GM23248 (cell line): ENCODE measurements at places on chromosomes 4 and X.

- DNase-seq, result no peak
These were observed 87.7 kb downstream of the SHROOM4 start for GRCh38 chrX:50726296-50726695.

DNA sequence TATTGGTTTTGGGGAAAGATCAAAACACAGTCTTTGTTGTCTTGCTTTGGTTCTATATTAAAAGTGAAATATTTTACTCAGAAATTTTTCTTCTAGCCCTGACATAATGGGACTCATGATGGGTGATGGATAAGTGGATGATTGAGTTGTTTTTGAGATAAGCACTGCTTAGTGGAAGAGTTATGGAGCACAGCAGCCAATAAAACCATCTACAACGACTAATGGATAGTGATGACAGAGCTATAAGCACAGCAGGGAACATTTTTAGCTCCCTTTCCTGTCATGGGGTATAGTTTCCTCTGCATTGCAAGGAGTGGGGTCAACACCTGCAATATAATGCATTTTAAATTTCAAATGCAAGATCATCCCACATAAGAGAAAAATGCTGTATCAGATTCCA, 812.4 kb downstream of the STPG2 start:
- no peak for DNase-seq

DNA sequence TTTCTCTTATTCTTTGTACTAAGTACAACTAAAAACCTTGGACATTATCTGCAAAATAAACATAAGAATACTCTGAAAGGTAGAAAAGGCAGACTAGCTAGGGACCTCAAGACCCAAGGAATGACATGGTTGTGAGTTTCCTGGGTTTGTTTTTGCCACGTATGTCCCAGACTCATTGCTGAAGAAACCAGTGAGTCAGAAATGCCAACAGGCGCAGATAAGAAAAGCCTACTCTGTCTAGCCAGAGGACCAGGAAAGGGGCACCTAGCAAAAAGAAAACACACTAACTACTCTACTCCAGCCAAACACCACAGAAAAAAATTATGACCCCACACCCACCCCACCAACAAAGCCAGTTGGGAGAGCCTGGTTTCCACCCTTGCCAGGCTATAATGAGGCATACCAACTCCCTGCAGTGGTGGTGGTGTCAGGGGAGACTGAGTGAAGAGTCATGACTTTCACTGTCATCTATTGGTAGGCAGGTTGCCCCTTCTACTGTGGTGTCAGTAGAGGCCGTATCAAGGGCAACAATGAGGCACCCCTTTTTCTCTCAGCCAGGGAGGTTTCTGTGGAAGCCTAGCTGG, 10.9 kb downstream of the MTMR1 start:
- DNase-seq, result peak; percentile 81

- DNase-seq, result peak; percentile 42
These were observed 138.6 kb downstream of the KLHL8 start for GRCh38 chr4:87081826-87082225.

DNA sequence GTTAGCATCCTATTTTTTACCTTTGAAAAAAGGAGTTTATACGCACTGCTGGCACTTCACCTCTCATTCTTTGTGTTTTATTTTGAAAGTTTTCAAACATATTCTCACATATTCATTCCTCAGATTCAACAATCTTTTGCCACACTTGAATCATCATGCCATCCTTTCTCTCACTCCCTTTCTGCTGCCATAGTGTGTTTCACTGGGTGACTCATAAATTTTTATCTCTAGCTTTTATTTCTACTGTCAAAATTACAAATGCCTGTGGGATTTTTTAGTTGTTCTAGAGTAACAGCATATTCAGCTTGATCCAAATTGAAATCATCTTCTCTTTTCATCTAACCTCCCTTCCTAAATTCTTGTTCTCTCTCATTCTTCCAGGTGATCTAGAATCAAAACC, 28.0 kb downstream of the MFSD8 start:
- peak; percentile 74 for DNase-seq

GRCh38 chrX:16039363-16039762, 84.0 kb upstream of the GRPR start:
- DNase-seq, result no peak

DNA sequence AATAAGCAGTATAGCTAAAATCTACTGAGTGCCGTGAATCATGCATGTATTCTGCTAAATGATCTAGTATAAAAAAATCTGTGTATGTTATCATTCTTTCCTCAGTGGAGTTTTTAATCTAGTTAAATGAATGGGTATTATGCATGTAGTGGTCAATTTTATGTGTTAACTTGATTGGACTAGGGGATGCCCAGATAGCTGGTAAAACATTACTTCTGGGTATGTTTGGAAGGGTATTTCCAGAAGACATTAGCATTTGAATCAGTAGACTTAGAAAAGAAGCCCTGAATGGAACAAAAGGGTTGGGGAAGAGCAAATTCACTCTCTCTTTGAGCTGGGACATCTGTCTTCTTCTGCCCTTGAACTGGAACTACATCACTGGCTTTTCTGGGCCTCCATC, 34.5 kb upstream of the SPRY1 start:
- DNase-seq, result no peak

GRCh38 chrX:15150586-15150985, 119.3 kb downstream of the ASB9 start:
- DNase-seq, result no peak

GRCh38 chr4:174702979-174703478, 126.0 kb downstream of the GLRA3 start:
- peak; percentile 15 for DNase-seq

DNA sequence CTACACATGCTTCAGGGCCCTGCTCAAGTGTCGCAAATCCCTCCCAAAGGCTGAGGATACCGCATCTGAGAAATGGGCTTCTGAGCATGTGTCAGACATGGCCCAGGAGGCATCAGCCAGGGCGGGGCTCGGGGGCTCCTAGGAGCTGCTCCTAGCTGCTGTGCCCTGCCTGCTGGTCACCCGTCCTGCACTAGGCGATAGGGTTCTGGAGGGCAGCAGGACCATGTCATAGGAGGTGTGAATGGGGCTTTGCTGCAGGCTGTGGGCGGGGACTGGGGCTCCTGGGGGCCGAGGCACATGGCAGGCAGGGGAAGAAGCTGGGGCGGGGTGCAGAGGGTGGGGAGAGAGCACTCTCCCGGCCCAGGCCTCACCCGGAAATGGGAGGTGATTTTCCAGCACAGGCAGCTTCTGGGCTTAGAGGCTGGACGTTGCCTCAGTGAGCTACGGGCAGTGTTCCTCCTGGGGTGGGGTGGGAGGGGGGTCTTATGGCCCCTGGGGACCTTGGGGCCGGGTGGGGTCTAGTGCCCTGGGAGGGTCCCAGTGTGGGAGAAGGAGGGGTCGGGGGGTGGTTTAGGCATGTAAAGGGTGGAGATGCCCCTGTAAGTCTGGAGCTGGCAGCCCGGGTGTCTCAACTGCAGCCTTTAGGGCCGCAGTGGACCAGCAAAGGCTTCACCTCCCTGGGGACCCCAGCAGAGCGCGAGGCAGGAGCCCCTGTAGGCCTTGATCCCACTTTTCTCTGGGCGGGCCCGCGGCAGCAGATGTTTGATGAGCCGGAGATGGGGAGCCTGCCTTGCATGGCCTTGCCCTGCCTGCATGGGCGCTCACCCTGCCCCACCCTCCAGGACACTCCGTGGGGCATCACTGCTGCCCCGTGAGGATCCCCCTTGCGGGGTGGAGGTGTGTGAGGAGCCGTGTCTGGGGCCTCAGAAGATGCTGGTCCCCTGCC, 98.6 kb upstream of the LRPAP1 start:
- no peak for DNase-seq

- no peak for DNase-seq
These were observed 78.2 kb downstream of the EPHA5 start for GRCh38 chr4:65592089-65592488.

DNA sequence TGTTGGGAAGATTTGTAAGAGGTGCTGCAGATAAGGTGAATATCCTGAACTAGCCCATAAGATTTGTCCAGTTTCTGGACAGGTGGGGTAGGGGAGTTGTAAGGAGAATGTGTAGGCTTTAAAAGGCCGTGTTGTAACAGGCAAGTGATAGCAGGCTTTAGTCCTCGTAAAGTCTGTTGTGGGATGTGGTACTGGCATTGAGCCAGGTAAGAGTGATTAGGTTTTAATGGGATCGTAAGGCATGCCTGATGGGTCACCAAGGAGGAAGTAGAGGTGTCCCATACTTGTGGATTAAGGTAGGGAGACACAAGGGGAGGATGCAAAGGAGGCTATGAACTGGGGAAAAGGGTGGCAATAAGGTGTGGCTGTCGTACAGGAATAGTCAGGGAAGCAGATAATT, 256.9 kb upstream of the DKK2 start:
- no peak for DNase-seq

DNA sequence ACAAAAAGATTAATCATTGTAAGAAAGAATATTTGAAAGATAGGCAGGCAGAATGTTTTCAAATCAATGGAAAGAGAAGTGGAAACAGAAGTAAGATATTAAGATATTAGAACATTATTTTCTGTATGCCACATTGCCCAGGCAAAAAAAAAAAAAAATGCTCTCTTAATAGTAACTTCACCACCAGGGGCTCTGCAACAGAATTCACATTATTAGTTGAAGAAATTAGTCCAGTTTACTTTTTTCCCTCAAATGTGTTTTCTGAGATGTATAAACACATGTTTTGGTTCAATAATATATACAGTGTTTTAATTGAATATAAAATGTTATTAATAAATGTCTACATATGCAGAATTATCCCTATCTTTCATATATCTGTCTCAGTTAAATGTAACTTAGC, 78.0 kb upstream of the ADAD1 start:
- DNase-seq, result peak; percentile 33

- DNase-seq, result no peak
These were observed 621.8 kb upstream of the GALNT7 start for GRCh38 chr4:172546782-172547181.

- DNase-seq, result no peak
These were observed 38.7 kb upstream of the NDST4 start for GRCh38 chr4:115152081-115152480.

DNA sequence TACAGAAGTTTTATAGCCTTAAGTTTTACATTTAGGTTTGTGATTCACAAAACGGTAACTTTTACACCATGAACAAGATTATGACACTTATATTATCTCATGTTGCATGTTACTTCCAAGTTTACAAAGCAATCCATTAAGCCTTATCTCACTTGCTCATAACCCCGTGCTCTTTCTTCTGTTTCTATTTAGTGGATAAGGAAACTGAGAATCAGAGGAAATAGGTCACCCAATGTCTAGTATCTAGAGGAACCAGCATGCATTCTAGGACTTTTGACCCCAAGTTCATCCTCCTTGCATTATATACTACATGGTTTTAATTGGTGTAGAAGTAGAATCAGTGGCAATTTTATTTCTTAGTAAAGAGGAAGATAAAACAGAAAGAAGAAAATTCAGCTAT, 67.0 kb upstream of the ANXA3 start:
- no peak for DNase-seq

DNA sequence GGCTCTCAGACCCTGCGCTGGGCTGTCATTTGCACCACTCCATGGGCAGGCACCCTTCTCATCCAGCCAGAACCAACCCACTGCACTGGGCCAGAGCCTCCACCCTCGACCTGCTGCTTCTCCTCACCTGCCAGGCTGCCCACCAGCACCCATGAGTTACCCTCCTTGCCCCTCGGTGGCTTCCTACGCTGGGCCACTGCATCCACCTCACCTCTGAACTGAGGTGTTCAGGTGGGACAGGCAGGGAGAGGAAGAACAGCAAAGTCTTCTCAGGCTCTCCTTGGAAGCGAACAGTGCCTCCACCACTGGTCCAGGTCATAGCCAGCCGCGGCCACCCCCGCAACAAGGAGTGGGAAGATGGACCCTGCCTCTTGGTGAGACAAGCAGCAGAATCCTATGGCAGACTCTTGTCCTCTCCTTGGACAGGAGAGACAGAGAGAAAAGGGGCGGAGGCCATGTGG, 32.4 kb upstream of the HMX1 start:
- DNase-seq, result no peak

DNA sequence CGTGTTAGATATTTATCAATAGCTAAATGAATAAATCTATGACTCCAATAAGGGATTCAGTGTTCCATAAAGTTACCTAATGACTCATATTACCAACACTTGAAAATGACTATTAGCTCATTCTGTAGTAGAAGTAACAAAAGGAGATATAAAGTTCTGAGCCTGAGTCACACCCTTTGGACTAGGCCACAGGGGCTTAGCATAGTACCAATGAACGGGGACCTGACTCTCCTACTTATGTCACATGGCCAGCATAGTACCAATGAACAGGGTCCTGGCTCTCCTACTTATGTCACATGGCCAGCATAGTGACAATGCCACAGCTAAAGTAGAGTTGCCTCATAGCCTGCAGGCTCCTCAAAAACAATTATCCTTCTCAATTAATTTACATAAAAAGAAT, 43.7 kb downstream of the MAGEB16 start:
- no peak for DNase-seq

DNA sequence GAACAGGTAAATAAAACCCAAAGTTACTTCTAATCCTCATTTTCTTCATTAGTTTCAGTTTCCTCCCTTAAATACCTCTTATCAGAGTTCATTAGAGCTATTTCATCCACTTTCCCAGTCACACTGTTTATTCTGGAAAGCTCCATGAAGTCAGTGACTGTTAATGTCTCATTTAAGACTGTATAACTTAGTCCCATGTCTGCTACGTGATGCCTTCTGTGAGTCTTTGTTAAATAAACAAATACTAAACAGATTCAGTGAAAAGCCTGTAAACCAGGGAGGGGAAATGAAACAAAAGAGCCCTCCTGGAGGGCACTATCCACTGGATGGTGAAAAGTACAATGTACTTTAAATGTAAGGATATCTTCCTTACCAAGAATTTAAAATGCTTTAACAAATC, 24.7 kb downstream of the ACE2 start:
- DNase-seq, result no peak

- no peak for DNase-seq
These were observed 60.2 kb downstream of the BANK1 start for GRCh38 chr4:101850698-101851097.

DNA sequence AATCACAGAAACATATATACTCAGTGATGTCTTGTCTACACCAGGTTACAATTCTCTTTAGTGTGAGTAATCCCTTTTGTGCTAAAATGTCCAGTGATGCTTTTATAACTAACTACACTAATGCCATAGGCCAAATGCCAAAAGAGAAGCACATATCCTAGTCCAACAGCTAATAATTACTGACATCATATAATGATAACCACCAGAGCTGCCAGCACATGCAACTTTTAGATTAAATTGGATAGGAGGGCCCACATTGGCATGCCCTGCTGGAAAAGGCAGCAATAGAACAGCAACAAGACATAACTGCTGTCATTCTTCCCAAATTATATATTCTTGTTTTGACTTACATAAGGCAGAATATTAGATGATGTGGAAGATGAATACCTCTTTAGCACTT, 238.8 kb downstream of the KCNIP4 start:
- DNase-seq, result no peak

- DNase-seq, result no peak
These were observed 323.3 kb downstream of the STK32B start for GRCh38 chr4:5374592-5374991.

- peak; percentile 15 for DNase-seq
These were observed 10.4 kb downstream of the CASK start for GRCh38 chrX:41912923-41913322.

- peak; percentile 2 for DNase-seq
These were observed 793 bp downstream of the TSPAN7 start for GRCh38 chrX:38561951-38562719.

- DNase-seq, result peak; percentile 46
These were observed 56.4 kb downstream of the SPCS3 start for GRCh38 chr4:176376032-176376614.

GRCh38 chr4:123406872-123407271, 10.3 kb downstream of the SPRY1 start:
- no peak for DNase-seq

GRCh38 chrX:138011468-138011867, 445.5 kb downstream of the ZIC3 start:
- DNase-seq, result no peak

GRCh38 chrX:39705290-39705689, 392.5 kb downstream of the BCOR start:
- DNase-seq, result peak; percentile 89
